Activated CD4-positive, alpha-beta T cell treated with anti-CD3 and anti-CD28 coated beads, Interleukin-2, Interleukin-4, amounts not matched to agents 100 ng/mL and 50 ng/mL, durations not matched to agents 16 hours and 8 hours (primary cell): ENCODE measurements at places on chromosomes 3 and 15.

DNA sequence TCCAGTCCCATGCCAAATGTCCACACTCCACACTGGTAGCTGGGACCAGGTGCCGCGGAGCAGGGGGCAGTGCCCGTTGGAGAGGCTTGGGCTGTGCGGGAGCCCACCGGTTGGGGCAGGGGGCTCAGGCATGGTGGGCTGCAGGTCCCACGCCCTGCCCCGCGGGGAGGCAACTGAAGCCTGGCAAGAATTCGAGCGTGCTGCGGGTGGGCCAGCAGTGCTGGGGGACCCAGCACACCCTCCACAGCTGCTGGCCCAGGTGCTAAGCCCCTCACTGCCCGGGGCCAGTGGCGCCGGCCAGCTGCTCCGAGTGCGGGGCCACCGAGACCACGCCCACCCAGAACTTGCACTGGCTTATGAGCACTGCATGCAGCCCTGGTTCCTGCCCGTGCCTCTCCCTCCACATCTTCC is 479.4 kb downstream of the ZNF385D start:
- DNase-seq, result no peak

DNA sequence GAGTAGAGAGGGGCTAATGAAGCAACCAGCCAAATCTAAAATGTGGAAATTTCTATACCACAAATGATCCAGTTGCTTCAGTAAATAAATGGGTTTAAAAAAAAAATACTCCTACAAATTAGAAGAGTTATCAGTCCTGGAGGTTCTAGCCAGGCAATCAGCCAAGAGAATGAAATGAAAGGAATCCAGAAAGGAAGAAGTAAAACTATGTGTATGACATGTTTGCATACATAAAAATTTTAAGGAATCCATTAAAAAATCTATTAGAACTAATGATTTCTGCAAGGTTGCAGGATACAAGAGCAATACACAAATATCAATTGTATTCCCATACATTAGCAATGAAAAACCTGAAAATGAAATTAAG is 9.6 kb downstream of the MESP2 start:
- no peak for DNase-seq

GRCh38 chr3:47376393-47376792 is 4.4 kb upstream of the PTPN23 start:
- no peak for DNase-seq

DNA sequence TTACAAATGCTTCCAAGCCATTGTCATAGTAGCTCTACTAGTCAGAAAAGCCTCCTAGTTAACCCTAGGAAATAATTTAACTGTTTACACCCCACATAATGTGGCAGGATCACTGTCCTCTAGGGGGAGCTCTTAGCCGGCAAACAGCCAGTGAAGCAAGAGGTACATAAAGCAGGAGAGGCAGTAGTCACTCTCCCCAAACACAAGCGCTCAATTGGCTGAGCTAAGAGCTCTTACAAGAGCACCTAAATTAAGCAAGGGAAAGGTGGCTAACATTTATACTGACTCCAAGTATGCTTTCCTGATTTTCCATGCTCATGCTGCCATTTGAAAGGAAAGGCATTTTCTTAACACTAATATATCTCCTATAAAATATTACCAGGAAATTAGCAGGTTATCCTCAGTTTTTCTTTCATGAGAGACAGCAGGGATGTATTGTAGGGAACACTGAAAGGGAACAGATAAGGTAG is 37.6 kb downstream of the NCEH1 start:
- peak; percentile 86 for DNase-seq

GRCh38 chr15:39597751-39598185 is 16.9 kb downstream of the THBS1 start:
- no peak for DNase-seq

DNA sequence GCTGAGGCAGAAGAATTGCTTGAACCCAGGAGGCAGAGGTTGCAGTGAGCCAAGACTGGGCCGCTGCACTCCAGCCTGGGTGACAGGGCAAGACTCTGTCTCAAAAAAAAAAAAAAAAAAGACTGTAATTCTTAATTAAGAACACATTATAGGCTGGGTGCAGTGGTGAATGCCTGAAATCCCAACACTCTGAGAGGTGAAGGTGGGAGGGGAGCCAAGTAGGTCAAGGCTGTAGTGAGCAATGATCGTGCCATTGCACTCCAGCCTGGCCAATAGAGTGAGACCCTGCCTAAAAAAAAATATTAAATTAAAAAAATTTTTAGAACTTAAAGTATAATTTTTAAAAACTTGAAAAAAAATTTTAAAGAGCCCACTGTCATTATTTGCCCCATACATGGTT is 13.4 kb upstream of the ARPIN start:
- no peak for DNase-seq

GRCh38 chr3:64039981-64040733 is 16.9 kb upstream of the PSMD6 start:
- DNase-seq, result no peak

DNA sequence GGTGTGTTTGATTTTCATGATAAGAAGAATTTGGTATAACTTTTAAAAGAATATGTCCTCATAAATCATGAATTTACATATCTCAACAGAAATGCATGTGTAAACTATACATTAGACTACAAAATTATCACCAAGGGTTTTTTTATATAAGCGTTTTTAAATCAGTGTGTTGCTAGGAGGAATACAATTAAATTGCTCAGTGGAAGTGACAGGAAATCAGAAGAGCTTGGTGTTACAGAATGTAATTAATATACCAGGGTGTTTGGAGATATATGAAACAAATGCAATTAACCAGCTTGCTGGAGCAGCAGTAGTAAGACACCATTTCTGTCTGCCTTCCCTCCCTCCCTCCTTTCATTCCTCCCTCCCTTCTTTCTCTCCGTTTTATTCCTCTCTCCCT is 2.4 kb downstream of the ROBO2 start:
- no peak for DNase-seq

DNA sequence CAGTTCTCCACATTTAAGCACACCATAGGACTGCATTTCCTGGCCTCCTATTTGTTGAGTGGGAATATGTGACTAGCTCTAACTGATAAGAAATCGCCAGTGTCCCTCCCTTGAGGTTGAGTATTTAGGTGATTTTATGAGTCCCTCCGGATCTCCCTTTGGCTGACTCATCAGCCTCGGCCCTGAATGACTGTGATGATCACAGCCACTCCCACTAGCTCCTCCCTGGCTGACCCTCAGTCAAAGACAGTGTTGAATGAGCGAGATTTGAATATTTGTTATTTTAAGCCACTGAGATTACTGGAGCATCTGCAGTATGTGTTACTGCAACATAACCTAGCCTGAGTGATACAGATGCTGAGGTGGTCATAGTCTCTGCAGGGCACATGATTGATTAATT is 515.3 kb downstream of the EPHB1 start:
- DNase-seq, result no peak

GRCh38 chr15:62517541-62517940 is 352.5 kb upstream of the C2CD4B start:
- no peak for DNase-seq

GRCh38 chr3:48687220-48687678 is 1.5 kb upstream of the NCKIPSD start:
- no peak for DNase-seq

GRCh38 chr15:73924171-73924921 is 1.9 kb upstream of the LOXL1 start:
- peak; percentile 55 for DNase-seq

DNA sequence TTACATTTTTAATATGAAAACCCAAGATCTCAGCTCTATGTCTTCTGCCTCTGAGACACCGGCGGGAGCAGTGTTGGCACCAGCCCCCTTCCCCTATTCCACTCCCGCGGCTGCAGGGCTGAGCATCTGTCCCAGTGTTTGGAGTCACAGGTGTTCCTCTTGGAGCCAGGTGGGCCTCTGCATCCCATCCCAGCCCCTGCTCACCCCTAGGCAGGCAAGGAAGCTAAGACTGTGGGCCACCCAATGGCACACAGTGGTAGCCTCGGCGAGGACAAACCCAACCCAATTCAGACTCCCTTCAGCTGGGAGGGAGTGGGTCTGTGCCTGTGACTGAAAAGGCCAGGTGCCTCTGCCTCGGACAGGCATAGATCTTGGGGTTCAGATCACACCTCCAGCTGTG is 3.1 kb downstream of the CHST13 start:
- no peak for DNase-seq

DNA sequence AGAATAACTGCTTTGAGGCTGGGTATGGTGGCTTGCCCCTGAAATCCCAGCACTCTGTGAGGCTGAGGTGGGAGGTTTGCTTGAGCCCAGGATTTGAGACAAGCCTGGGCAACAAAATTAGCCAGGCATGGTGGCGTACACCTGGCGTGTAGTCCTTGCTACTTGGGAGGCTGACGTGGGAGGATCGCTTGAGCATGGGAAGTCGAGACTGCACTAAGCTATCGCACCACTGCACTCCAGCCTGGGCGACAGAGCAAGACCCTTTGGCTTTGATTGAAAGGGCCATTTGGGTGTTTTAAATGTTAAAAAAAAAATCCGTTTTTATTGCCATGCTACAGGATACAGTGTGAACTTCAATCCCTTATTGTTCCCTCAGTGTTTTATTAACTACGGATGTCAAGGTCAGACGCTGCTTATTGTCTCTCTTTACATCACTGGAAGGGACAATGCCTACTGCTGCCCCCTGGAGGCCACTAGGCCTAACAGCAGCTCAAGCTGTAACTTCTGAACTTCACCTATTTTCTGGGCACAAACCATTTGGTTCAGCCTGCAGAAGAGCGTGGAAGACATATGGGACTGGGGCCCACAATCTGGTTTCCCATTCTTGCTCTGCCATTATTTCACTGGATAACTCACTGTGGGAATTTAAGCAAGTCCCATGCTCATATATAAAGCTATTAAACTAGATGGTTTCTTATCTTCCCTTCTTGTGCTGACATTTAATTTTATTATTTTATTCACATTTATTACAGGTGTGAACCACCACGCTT is 15.3 kb upstream of the IREB2 start:
- peak; percentile 72 for DNase-seq

DNA sequence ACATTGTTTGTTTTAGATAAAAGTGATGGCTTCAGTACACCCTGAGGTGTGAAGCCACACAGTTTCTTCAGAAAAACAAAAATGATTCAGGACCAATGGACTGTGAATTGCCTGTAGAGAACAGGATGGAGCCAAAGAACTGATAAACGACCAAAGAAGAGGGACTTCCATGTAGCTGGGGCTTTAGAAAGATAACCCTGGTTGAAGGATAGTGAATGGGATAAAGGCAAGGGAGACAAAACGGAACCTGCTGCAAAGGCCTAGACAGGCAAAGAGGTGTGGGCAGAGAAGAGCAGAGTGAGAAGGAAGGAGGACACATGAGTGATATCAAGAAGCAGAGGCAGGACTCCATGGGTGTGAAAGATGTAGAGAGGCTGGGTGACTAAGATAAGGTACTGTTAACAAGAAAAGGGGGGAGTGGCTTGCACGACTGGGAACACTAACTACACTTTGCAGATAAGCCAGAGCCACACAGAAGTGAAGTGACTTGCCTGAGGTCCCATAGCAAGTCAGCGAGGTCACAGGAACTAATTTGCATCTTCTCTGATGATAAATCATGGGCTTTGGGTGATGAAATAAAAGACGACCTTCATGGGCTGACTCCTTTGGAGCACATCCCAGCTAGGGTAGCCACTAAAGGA is 44.3 kb downstream of the RAB6B start:
- DNase-seq, result peak; percentile 64

DNA sequence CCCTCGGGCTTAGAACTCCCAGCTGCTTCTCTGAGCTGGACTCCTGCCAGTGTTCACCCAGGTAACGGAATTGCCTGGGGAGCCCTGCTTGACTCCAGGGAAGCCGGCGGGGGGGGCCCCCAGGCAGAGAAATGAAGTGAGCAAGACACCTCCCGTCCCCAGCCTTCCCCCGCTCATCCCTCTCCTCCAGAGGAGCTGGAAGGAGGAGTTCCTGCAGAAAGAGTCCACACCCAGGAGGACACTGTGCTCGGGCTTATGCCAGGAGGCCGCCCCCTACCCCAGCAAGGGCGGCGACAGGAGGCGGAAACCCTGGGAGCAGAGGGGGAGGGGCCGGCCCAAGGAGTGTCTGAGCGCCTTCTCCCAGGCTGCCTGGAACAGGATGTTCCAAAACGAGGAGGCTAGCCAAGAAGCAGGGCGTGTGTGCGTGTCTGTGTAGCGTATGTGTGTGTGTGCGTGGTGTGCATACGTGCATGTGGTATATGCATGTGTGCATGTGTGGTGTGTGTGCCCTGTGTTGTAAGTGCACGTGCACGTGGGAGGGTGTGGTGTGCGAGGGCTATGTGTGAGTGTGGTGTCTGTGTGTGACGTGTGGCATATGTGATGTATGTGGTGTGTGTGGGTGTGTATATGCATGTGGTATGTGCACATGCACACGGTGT is 511.3 kb downstream of the SHQ1 start:
- DNase-seq, result no peak

DNA sequence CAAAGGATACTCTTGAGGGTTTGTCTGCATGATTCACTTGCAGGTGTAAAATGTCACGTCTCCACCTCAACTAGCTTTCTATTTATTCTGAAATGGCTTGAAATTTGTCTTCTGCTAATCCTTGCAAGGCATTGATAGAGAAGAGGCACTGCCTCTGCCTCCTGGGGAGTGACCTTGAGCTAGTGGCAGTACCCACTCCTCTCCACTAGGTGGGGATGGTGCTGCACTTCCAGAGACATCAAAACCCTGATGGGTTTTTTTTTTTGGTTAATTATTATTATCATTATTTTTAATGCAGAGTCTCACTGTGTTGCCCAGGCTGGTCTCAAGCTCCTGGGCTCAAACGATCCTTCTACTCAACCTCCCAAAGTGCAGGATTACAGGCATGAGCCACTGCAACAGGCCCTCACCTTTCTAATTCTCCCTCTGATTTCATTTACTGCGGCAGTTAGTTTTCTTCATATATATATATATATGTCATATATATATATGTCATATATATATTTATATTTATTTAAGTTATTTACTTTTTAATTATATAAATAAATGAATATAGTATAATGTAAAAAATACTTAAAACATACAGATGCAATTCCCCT is 117.6 kb upstream of the EIF1B start:
- peak; percentile 58 for DNase-seq

DNA sequence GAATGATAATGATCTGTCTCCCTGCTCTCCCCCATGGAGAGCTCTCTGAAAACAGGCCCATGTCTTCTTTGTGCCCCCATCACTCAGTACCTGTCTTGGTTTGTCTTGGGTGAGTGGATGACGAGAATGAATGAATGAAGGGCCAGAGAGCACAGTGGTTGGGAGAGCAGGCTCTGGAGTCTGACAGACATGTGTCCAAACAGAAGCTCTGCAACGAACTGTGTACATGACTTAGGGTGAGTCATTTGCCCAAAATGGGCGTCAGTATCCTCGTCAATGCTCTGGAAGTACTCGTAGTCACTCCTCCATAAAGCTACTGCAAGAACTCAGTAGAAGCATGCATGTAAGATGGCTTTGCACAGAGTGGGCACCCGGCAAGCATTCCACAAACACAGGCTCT is 170.2 kb upstream of the TLE3 start:
- no peak for DNase-seq

- no peak for DNase-seq
Measured at GRCh38 chr15:81911022-81911971, 134.5 kb downstream of the MEX3B start.

GRCh38 chr3:32596282-32596908 is 25.7 kb upstream of the DYNC1LI1 start:
- no peak for DNase-seq

GRCh38 chr3:73781541-73781940 is 156.8 kb upstream of the PDZRN3 start:
- DNase-seq, result no peak
